ENCODE measurements at places on chromosomes 5 and 9.

GRCh38 chr5:107294211-107294550 is 376.6 kb downstream of the EFNA5 start:
- no peak for DNase-seq

DNA sequence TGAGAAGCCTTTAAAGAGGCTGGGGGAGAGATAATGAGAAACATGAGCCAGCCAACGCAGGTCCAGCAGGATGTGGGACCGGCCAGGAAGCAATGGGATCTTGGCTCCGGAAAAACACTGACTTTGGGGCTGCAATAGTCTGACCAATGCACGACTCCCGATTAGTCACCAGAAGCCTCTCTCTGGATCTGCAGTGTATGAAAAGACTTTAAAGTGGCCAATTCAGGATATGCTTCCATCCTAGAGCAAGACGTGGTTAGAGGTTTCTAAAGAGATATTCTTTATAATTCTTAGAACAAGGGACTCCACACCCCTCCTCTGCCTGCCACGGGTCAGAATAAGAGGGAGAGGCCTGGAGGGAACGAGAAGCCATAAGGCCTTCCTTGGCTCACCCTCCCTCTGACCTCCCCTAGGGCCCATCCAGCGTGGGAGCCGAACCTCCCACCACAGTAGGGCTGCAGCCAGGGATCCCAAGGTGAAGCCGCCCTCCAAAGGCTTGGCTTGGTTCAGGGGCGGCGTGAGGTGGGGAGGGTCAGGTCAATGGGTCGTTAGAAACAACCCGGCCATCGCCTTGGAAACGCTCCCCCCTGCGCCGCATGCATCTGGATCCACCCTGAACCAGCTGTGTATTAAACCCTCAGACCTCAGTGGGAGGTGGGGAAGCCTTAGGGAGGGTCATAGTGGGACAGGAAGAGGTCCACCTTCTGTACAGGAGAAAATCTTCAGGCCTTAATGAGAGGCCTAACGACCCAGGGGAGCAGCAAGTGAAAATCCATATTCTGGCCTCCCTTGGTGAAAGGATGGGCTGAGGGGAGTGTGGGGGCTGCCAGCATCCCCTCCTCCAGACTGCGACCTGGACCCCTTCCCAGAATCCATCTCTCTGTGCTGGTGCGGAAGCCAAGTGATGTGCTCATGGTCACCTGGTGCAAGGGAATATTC is 11.1 kb downstream of the FGF1 start:
- DNase-seq, result no peak

GRCh38 chr5:151449297-151449696 is 1.9 kb downstream of the SLC36A1 start:
- no peak for DNase-seq

DNA sequence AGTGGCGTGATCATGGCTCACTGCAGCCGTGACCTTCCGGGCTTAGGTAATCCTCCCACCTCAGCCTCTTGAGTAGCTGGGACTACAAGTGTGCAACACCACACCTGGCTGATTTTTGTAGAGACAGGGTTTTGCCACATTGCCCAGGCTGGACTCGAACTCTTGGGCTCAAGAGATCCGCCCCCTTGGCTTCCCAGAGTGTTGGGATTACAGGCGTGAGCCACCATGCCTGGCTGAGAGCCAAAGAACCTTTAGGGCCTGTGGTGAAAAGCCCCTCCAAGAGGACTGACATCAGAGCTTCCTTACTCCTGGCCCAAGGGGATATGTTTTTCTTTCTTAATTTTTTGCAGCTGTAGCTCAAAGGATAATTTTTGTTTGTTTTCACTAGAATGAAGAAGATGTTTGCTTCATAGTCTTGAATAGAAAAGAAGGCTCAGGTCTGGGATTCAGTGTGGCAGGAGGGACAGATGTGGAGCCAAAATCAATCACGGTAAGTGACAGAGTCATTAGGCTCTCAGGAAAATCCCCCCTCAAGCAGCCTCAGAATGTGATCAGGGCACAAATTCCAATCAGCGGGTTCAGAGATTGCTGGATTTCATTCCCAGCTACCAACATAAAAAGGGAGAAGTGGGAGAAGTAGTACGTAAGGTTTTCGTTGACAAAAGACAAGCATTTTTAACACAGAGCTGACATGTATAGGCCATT is 77.1 kb downstream of the GOLPH3 start:
- DNase-seq, result no peak

DNA sequence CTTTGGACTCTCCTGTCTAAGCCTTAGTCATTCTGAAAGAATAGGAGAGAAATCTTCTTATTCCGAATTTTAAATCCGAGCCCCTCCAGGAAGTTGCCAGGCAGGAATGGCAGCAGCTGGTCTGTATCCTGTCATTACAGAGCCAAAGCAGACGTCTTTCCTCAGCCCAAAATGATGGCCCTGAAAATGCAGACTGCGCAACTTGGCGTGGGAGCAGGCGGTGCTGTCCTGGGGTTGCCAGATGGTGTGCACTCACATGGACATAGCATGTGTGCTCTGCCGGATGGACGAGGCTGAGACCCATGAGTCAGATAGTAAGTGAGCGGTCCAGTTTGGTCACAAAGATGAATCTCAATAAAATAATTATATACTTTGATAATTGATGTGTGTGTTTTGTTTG is 410.4 kb downstream of the KCTD16 start:
- no peak for DNase-seq

- no peak for DNase-seq
Observed at GRCh38 chr5:154714266-154714986, 40.8 kb upstream of the LARP1 start.

- DNase-seq, result no peak
Observed at GRCh38 chr5:96476654-96477053, 43.6 kb upstream of the PCSK1 start.

DNA sequence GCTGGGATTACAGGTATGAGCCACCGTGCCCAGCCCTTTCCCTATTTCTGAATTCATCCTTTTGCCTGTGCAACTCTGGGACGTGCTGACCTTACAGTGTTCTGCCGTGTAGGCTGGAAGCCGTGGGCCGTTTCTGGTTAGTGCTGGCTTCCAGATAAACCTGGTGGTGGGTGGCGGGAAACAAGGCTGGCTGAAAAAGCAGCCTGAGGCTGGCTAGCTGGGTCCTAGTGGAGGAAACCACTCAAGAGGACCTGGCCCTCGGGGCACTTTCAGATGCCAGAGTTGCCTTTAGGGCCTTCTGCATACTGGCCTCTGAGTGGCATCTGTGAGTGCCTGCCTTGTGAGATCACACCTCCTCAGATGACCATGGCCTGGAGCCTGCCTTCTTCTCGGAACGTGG is 26.9 kb downstream of the GALNT12 start:
- DNase-seq, result no peak

DNA sequence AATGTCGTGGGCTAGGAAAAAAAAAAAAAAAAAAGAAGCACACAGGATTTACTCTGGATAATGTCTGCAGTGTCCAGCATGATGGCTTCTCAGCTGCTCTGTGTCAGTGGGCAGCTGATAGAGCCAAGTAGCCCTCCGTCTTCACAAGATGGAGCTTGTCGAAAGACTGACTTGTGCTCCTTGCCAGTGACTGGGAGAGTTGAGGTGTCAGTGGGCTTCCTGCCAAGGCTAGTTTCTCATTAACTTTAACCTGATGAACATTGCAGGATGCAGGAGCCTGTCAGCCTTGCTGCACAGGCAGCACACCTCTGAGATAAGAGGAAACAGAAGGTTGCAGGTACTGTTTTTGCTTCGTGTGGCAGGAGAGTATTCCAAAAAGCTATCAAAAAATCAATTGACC is 171.4 kb upstream of the SGCD start:
- no peak for DNase-seq

- DNase-seq, result no peak
Observed at GRCh38 chr5:67306965-67307607, 110.5 kb upstream of the CD180 start.

GRCh38 chr5:54217826-54218503 is 92.4 kb downstream of the ARL15 start:
- DNase-seq, result no peak

Measured in stimulated activated CD8-positive, alpha-beta memory T cell treated with anti-CD3 and anti-CD28 coated beads, Interleukin-7, amount 100 ng/mL, for 48 hours (primary cell).